Transverse colon (tissue), 4 donors: ENCODE measurements at places on chromosomes 12 and 14.

- no peak for DNase-seq
Measured at GRCh38 chr12:32789446-32789845, 33.7 kb upstream of the YARS2 start.

- no peak for DNase-seq
Measured at GRCh38 chr12:109027767-109028166, 6.9 kb upstream of the SVOP start.

- DNase-seq = no peak
Measured at GRCh38 chr14:75640876-75641275, 19.8 kb downstream of the ERG28 start.

GRCh38 chr14:71529848-71530247 lies 402.4 kb upstream of the RGS6 start:
- DNase-seq = no peak
